Adrenal gland (tissue), 19 donors: ENCODE measurements at places on chromosomes 7 and 10.

DNA sequence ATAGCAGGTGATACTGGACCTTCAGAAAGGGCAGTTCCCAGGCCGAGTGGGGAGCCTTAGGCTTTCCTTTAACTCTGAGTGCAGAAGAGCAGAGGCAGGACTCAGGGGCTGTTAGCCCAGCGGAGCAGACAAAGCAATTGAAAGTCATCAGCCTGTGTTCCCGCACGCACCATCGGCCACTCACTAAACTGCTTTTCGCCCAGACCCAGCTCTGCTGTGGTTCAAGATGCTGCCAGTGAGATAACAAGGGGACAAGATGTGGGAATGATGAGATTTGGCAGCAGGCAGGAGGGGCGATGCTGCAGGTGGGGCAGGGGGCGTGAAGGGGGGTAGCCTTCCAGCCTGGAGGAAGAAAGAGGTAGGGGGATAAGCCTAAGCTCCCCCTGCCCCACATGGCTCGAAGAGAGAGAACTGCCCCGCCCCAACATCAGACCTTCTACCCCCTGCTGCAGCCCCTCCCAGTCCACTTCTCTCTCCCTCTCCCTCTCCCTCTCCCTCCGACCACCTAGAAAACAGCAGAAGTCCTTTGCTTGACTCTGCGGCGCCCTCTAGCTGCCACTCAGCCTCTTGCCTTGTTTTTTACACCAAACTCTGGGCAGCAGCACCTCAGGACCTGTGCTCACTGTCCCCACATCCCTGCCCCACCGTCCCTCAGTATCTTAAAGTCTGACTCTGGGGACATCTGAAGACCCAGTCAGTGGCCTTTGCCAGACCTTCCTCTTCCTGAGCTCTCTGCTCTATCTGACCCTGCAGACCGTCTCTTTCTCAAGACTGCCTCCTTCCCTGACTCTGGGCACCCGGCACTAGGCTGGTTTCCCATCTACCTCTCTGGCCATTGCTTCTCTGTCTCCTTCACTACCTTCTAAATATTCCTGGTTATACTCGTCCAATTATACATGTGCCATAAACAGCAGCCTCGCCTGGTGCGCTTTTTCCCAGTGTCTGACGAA, 110.5 kb downstream of the C10orf105 start:
- peak; percentile 89 for DNase-seq

- no peak for DNase-seq
Measured at GRCh38 chr7:152081088-152081487, 55.6 kb downstream of the GALNT11 start.

DNA sequence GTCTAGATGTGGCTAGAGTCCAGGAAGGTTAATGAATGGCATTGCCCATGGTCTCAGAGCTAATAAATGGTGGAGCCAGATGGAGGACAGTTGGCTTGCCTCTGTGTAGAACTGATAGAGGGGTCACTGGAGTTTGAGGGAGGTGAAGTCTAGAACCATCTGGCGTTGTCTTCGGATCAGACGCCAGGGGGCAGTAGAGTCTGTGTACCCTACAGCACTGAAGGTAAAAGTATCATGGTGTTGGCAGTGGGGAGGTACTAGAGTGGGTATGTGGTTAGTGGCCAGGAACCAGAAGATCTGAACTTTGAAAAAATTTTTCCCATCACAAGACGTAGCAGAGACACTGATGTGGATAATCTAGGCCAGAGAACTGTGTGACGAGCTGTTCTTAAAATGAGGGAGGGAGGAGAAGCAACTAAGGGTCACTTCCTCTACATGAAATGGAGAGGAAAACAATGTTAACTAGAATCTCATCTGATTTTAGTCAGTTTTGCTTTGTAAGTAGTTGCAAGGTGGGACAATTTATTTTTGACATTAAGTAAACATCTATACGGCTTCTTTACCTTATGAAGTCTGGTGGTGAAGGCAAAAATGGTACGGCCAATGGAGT, 227.9 kb upstream of the PRSS58 start:
- no peak for DNase-seq

DNA sequence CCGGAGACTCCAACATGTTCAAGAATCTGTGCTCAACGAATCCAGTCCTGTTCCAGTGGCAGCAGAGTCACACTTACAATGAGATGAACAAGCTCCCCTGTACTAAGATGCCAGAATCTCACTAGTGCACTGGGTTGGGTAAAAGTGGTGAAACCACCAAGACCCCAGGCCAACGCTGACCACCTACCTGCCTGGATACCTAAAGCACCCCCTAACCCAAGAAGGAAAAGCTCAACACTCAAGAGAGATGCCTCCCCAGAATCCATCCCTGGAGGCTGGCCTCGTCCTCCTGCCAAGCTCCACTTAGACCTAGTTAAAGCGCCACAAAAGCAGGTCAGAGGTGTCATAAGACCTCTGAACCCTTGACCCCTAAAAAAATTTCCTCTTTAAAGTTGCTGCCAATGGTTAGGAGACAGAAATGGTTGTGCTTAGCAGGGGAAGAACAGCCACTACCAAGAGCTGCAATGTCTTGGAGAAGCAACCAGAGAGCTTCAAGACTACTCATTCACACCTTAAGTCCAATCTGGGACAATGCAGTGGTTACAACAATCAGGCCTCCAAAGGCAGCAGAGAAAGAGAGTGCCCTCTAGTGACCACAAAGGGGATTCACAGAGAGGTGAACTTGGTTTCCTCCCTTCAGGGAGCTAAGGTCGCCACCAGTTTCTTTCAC, 94.6 kb upstream of the MACROH2A2 start:
- peak; percentile 15 for DNase-seq

DNA sequence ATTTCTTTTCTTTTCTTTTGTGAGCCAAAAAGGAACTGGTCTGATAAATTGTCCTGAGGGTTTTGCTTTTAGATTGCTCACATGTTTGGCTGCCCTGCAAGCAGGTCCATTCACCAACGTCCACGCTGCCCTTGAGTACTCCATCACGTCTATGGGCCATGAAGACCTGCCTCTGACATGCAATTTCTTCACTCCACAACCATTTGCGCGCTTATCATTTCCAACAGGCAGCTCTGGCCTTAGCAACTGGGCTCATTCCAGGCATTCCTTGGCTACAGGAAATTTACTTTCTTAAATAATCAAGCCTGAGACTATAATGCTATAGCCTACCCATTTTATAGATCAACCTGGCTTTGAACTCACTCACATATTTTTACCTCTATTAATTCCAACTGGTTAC, 408.3 kb upstream of the C7orf33 start:
- peak; percentile 30 for DNase-seq

GRCh38 chr7:143408686-143409561, at the start of gene EPHA1:
Gene EPHA1 (minus strand): TSS chr7:143408856. CDS start chr7:143408805, 51 bp downstream.
- DNase-seq: no peak

DNA sequence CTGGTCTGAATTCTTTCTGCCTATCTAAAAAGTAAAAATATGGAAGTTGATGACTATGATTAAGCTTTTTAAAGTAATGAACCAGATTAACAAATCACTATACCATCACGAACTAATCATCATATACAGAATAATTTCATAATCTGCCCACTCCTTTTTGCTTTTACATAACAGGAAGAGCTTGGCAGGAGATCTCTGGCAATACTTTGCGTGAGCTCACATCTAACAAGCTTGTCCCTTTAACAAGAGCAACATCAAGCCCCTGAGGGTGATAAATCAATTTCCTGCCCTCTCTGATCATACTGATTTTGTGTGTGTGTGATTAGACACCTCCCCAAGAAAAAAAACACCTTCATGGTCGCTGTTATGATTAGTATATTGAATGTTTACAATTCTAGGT, 143.5 kb upstream of the ASAH2 start:
- DNase-seq: no peak

DNA sequence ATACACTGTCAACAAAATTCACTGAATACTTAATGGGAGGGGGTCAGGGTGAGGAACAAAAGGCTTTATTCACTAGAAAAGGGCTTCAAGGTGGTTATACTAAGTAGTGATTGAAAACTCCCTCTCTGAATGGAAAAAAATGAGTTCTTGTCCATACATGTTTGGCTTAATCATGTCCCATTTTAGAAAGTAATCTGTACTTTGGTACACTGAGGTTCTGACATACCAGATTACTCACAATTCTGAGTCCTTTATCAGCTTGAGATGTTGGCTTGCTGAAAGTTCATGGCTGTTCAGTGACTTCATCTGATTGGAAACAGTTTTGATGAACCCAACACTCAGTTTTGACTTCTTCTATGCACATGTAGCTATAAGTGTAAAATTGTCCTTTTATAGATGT, 12.8 kb upstream of the NOBOX start:
- no peak for DNase-seq

- no peak for DNase-seq
Measured at GRCh38 chr10:126910196-126910595, 5.0 kb downstream of the DOCK1 start.

- peak; percentile 72 for DNase-seq
Measured at GRCh38 chr7:149883452-149883861, 9.7 kb downstream of the ATP6V0E2 start.

- DNase-seq: no peak
Measured at GRCh38 chr10:127921753-127922145, 14.8 kb downstream of the PTPRE start.

- DNase-seq: no peak
Measured at GRCh38 chr10:112203328-112204076, 19.9 kb upstream of the GPAM start.

DNA sequence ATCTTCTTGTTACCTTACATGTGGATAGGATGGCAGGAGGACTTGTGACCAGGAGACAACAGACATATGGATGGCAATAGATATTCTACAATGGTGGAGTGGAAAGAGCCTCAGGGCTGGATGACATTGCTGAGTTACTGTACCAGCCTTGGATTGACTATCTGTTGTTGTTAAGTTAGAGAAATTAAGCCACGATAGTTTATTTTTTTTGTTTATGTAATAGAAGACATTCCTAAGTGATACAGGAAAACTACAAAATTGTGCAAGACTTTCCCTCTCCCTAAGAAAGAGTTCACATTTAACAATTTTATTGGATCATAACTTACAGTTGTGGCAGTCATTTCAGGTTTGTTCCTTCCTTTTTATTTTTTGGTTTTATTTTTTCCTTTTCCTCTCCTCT, 230.7 kb upstream of the CACNA2D1 start:
- DNase-seq: no peak

DNA sequence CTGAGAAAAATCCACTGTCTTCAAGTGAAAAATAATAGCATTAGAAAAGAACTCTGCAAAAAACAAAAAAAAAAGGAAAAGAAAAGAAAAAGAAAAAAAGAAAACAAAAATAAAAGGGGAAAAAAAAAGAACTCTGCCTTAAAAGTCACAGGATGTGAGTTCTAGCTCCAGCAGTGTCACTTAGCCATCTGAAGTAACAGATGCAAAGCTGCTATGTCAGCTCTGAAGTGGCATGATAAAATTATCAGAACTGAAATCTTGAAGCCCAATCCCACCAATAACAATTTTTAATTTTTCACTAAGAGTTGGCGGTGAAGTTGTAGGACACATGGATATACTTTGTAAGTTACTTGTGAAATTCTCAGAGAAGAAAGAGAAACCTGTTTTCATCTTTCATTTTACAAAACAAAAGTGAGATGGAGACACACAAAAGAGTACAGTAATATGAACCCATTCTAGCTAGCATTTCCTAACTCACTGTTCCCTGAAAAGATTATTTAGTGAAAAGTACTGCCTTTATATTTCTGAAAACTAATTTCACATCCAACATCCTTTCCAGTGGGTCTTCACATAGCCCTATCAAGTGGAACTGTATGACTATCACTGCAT, 103.5 kb downstream of the ELAPOR2 start:
- DNase-seq: no peak

DNA sequence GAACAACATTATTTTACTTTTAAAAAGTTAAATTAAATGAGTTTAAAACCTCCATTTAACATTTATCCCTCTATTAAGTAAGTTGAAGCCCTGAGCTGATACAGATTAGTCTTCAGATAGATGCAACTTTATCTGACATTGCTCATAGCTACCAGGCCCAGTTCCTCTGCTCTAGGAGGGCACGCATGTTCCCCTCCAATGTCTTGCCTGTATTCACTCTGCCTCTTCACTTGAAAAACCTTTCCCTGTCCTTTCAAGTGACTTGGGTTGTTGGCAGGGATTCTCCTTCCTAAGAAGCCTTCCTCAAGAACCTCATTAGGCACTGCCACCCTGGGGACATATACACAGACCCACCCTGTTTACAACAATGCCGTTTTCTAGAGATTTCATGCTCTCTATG, 270.4 kb downstream of the RELN start:
- no peak for DNase-seq

GRCh38 chr7:95686109-95686508, 86.2 kb upstream of the DYNC1I1 start:
- peak; percentile 81 for DNase-seq

DNA sequence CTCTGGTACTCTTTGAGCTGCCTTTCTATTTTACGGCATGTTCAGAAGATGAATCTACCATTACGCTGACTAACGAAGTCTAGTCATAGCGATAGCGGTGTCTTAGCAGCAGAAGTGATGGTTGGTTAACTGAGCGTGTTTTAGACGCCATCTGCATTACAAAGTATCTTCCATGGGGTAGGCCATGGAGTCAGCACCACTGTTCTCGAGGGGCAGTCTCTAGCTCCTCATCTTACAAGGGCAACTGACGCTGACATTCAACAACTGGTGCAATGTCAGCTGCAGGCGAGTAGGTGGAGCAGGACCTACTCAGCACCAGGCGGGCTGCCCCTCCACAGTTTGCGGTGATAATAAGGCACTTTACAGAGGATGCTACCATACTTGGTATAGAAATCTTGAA, 88.7 kb downstream of the ADARB2 start:
- DNase-seq: no peak

GRCh38 chr7:151274396-151274795, 25.9 kb upstream of the SMARCD3 start:
- DNase-seq: no peak

DNA sequence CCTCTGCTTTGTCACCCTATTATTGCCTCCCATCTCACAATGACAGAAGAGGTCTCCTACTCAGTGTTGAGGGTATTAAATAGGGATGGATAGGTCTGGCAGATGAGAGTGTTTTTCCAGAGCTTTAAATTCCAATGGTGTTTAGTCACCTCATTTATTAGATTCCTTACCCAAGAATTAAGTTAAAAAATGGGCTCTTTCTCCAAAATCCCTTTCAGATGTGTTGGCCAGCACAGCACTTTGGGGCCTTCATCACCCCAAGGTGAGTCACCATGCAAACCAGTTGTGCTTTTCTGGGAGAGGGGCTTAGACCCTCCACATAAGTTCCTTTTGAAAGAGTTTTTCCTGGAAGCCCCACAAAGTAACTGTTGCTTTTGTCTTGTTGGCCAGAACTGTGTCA, 78.4 kb downstream of the CYP26A1 start:
- no peak for DNase-seq

DNA sequence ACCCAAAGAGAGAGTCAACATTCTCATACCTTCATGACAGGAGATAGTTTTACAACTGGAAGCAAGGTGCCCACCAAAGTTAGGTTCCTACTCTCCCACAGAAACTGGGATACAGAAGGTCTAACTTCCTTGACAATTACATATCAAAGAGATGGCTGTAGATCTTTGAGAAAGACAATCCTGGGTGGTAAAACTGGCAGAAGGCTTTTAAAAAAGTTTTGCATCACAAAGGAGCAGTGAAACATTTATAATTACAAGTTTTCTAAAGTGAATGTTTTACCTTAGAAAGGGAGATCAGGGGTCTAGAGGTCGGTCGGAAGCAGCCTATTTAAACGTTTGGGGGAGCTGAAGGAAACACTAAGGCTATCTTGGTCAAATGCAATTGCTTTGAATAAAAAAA, 166.6 kb upstream of the STEAP1 start:
- DNase-seq: no peak
